ENCODE measurements at places on chromosomes 1 and 21. TPM values are rescaled to one million over a fixed set of nuclear protein-coding genes. Genes with fewer than 3 reads are reported as not detected.

DNA sequence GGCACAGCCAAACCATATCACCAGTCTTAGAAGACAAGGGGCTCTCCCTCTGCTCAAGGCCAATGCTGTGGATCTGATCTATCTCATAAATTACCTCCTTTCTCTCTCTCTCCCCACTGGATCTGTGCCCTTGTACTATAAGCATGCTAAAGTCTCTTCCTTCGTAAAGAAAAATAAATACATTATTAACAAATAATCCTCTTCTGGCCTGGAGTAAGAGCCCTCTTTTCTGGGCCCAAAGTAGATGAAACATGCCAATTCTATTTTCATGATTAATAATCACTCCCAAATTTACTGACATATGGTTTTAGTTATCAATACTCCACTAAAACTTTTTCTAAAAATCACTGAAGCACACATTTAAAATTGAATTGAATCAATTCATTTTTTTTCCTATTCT lies 889.7 kb downstream of the ADGRL2 start:
- DNase-seq: no peak

DNA sequence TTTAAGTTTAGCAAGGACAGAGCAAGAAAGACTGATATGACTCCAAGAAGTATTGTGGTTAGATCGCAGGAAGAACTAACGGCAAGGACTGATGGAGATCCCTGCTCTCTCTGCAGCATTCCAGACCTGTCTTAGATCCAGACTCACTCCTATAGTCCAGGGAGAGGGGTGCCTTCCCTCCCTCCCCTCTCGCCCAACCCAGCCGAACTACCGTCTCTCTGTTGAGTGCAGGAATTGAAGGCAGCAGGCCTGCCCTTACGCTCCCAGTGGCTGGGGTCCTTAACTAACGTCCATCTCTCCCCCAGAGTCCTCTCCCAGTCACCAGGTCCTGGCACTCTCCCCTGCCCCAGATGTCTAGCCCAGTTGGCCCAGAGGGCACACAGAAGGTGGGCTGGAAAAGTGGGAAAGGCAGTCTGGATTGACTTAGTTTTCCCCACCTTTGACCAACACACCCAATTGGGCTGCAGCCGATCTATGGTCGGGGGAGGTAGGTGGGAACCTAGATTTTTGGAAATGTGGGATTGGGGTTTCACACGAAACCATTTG lies 1.1 kb downstream of the CRABP2 start:
- no peak for DNase-seq

- DNase-seq: no peak
These were observed 44.5 kb downstream of the B3GALT5 start for GRCh38 chr21:39657091-39657689.

Gene TMEM81
- 3.3 TPM for polyA plus RNA-seq

Gene NLRP3
- 0.91 TPM for polyA plus RNA-seq

GRCh38 chr1:200659269-200659668 lies 10.4 kb downstream of the DDX59 start:
- DNase-seq: no peak

Gene SYT2
- 3.5 TPM for polyA plus RNA-seq

DNA sequence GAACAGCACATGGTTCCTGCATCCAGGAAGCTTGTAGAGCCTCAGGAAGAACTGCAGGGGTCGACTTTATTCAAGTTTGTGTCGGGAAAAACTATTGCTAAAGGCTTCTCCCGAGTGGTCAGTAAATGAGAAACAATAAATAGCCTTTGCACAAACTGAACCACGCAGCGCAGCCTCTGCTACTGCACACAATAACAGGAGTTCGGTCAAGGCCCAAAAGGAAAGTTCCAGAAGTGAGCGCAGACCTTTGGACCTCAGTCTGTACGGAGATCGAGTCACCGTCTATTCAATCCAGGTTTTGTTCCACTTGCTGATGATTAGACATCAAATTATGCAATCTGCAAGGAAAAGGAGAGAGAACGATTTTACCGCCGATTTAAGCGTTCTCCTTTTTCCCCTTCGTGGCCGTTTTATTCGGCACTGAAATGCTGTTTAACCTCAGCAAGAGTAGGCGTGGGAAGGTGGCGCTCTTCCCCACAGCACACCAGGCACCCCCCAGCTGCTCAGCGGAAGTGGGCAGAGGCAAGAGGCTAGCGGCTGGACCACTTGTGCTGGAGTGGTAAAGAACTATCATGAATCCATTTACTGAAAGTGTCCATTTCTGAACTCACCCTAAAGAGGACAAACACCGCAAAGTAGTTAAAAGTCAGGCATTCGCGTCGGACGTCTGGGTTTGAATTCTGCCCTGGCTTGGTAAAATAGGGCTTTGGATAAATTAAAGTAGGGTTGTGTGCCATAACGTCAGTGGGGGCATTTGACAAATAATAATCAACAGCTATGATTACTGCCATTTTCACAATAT lies 6.1 kb upstream of the LHX8 start:
- no peak for DNase-seq
